ENCODE measurements at places on chromosomes 3 and 15.
A peak's percentile ranks its signal among the peaks of the same experiment; 100 is the strongest.

DNA sequence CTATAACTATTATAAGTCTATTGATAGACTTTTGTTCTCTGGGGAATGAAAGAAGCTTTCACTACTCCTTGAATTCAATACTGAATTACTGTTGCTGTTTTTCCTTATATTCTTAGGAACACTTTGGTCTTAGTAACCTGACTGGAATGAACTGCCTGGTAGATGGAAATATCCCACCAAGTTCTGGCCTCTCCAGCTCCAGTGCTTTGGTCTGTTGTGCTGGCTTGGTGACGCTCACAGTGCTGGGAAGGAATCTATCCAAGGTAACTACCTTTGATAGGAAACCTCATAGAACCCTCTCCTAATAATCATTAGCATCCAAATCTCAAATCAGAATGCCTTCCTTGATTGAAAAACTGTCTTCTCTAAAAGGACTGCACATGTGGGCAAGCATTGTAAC, 69.1 kb downstream of the GALK2 start:
- DNase-seq = peak; percentile 40

DNA sequence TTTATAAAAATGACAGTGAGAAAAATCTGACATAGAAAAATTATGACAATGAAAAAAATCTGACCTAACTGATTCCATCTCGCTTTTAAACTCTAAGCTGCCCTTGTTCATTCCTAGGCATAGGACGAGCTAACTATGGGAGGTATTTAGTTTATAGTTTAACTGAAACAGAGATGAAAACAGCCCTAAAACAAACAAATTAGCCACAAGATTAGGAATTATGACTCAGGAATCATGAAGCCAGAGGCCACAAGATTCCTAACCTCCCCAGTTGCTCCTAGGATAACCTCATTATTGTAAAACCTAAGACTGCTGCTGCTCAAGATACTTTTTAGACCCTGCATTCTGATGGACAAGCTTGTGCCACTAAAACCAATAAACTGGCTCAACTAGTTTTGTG, 122.7 kb upstream of the MNS1 start:
- DNase-seq = no peak

- no peak for DNase-seq
Observed at GRCh38 chr3:346186-346585, 149.6 kb downstream of the CHL1 start.

DNA sequence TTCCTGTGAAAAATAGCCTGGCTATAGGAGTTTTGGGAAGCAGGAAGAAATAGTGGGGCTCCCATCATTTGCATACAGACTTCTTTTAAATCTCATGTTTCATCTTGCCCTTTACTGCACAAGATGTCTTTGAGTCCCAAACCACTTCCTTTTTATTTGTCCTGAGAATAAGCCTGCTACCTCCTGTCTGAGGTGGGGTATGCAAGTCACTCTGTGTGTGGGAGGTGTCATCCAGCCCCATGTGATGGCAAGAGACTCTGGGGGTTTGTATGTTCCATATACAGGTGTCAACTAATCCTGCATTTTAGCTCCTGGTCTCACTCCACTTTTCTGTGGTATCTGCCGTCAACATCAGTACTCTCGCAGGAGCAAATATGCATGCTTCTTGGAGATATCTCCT, 102.0 kb downstream of the OTOL1 start:
- DNase-seq = no peak

- DNase-seq = no peak
Observed at GRCh38 chr3:38599886-38600285, 49.6 kb downstream of the SCN5A start.

DNA sequence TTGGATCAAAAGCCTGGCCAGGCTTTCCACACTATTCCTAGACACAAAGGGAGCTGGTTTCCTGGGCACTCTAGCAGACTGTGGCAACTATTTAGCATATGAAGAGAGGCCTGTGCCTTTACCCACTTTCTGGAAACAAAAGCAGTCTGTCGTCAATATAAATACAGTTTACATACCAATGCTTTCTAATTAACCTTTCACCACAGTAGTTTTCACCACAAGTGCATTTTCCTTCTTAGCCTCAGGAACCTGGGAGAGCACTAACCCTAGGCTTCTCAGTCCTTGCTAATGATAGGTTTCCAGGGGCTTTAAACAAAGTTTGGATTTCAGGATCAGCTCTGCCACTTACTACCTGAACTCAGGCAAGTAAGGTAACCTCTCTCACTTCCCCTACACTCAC, 499.1 kb downstream of the MAGI1 start:
- DNase-seq = no peak

GRCh38 chr15:52328680-52329079, 33.1 kb upstream of the MYO5C start:
- no peak for DNase-seq

DNA sequence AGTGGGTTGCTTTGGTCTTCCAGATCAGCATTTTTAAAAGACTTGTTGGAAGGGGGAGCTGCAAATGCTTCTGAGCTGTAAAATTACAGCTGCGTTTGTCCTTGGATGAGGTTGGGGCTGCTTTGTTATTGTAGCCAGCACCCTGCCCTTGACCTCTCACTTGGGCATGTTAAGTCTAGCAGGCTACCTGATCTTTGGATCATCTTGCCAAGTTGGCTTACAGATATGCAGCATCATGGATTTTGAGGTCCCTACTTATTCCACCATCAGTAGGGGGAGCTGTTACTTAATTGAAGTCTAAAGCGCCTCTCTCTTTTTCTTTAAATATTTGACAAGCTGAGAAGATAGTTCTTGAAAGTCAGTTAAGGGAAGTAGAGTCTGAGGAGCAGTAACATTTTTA, 793.0 kb downstream of the MCTP2 start:
- DNase-seq = peak; percentile 73

DNA sequence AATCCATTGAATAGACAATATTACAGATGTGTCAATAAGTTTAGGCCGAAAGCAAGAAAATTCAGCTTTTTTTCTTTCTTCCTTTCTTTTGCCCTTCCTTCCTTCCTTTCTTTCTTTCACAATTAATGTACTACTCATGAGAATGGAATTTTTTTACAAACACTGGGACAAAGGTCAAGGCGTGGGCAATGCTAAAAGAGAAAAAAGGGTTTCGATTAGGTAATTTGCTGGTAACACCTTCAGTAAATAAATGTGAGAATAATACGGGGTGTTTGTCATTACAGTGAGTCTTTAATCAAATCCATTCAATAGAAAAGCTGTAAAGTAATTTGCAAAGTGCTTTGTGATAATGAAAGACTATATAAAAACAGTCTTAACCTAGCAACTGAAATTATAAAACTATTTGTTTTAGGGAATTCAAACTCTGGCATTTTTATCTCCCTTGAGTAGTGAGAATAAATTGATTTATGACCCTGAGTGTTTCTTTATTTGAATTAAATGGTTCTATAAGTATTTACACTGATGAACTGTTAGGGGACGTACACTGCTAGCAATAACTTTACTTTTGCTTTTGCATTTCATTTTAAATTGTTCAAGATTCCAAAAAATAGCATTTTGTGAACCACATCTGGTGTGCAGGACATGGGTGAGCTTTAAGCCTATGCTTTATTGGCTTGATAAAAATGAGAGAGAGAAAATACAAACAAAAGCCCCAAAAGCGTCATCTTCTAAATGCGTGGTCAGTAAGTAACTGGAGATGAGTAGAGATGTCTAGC, 104.2 kb upstream of the THRB start:
- DNase-seq = peak; percentile 64

GRCh38 chr3:45606003-45606402, 11.5 kb downstream of the LIMD1 start:
- no peak for DNase-seq

DNA sequence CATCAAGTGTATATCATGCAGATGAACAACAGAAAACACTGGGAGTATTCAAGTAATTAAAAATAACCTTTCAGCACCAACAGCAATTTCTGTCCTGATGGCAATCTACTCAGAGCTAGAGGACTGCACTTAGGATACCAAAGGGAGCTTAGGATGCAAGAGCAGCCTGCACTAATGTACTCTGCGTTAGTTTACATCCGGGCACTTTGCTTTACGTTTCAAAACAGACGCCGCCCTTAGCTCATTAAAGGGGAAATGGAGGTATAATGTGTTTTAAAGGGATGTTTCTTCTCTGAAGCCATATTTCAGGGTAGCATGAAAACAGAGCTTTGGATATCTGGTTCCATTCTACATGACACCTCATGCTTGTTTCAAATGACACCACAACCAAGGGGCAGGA, 14.0 kb upstream of the B3GNT5 start:
- DNase-seq = no peak

GRCh38 chr15:78291698-78292097, 7.7 kb downstream of the SKIC8 start:
- DNase-seq = no peak

- DNase-seq = no peak
Observed at GRCh38 chr3:103308921-103309320, 874.1 kb downstream of the ZPLD1 start.

DNA sequence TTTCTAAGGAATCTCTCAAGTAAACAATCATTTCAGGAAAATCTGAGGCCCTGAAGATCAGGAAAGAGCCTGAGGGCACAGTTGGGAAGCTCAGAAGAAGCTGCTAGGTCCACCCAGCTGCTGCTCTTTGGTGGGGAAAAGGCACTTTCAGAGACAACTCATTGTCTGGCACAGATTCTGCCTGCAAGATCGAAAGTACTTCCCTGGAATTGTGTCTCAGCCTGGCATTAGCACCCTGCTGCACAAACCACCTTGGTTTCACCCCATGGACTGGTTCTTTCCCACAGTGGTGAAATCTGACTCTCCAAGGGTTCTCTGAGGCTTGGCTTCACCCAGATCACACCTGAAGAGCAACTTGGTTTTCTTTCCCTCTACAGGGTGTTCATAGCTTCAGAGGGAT, 18.7 kb downstream of the THRB start:
- peak; percentile 63 for DNase-seq

GRCh38 chr15:64634027-64634426, 141.4 kb downstream of the RBPMS2 start:
- no peak for DNase-seq

DNA sequence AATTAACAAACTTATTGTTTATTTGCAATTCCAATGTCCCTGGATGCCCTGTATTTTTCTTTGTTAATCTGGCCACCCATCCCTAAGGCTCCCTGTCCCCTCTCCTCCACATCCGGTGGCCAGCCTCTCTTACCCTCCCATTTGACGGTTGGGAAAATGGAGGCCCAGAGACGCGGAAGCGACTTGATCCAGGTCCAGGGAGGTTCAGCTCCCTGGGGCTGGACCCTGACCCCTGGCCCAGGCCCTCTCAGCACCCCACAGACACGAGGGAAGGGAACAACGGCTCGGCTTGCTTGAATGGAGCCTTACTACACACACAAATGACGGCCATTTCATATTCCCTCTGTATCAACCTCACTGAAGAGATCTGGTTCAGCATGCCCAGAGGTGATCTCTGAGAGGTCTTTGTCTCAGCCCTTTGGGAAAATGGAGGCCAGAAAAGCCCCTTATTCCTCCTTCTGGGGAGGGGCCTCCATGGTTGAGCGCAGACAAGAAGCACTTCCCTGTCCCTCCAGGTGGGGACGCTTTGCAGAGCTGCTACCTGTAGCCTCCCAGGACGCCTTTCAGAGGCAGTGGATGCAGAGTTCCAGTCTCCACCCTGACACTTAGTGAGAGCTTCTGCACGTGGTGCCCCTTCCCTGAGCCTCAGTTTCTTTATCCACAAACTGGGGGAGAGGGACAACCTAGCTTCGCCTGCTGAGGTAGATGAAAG, 82.1 kb downstream of the ATP2B2 start:
- no peak for DNase-seq

DNA sequence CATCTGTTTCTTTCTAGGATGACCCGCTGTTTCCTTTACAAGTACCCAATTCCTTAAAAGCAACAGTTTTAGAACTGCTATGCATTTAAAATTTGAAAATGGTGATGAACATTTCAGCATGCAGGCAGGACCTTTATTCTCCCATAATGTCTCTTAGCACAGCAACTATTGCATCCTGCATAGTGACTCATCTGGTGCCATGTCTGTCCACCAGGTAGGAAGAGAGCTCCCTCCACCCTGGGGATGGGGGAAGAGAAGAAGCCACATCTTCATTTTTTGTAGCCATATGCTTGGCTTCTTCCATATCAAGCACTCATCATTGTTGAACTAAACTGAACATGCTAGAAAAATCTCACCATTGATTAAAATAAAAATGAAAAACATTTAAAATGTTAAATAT, 9.9 kb downstream of the GPR15 start:
- DNase-seq = no peak

GRCh38 chr3:134917631-134918030, 122.6 kb downstream of the EPHB1 start:
- DNase-seq = peak; percentile 26

DNA sequence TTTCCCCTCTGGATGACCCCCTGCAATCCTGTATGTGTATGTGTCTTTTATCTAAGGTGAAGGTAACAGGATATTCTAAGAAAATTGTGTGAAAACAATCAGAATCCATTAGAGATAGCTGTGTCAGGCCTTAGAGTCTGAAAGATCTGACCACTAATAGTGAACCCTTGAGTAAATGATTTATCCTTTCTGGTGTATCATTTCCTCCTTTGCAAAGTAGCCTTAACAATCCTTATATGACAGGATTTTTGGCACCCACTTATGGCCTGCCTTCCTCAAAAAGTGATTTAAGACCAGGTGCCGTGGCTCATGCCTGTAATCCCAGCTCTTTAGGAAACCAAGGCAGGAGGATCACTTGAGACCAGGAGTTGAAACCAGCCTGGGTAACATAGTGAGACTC, 110.2 kb downstream of the RBPMS2 start:
- DNase-seq = no peak

Measured in GM23248 (cell line).